NCI-H146 (cell line): ENCODE measurements at places on chromosomes 7 and 10.

DNA sequence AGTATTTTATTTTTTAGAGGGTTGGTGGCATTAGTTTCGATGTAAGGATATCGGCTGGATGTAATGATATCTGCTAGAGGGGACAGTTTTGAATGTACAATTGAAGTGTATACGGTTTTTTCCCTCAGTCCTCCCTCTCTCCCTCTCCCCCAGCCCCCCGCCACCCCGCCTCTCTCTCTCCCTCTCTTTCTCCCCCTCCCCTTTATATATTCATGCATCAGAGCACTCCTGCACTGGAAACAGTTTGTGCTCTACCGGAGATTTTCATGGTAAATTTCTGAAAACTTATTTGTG, 1.6 kb downstream of the GLCCI1 start:
- peak; percentile 48 for DNase-seq

- DNase-seq: no peak
These were observed 76.9 kb upstream of the MGMT start for GRCh38 chr10:129390147-129390546.

- no peak for DNase-seq
These were observed 282.9 kb downstream of the BICC1 start for GRCh38 chr10:58795560-58795959.

DNA sequence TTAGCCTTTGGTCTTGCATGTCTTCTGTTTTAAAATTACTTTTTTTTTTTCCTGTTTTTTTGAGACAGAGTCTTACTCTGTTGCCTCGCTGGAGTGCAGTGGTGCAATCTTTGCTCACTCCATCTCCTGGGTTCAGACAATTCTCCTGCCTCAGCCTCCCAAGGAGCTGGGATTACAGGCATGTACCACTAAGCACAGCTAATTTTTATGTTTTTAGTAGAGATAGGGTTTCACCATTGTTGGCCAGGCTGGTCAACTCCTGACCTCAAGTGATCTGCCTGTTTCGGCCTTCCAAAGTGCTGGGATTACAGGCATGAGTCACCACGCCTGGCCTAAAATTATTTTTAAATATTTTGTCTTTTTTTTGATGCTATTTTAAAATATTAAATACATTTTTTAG, 38.5 kb downstream of the MLLT10 start:
- DNase-seq: no peak

DNA sequence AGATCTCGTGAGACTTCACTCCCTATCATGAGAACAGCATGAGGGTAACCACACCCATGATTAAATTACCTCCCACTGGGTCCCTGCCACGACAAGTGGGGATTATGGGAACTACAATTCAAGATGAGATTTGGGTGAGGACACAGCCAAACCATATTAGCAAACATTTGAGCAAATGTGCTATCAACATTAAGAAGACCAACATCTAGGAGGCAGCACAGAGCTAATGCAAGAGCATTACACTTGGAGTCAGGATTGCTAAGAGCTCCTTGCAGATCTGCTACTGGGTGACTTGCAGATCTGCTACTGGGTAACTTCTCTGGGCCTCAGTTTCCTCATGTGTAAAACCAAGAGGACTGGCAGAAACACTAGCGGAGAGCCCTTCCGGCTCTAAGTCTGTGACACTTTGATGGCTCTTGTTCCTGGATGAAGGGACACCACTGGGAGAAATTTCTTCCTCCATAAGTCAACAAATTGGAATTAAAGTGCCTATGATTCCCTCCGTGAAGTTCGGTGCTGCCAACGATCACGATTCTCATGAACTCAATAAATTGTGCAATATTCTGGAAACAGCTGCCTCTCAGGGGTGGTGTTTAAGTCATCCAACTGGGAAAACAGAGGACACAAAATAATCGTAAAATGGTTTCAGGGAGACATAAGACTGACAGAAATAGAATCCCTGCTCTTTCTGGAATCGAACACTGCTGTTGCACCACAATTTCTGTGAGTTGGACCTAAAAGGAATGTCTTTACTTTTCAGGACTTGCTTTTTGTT, 115.8 kb upstream of the ITGB1 start:
- DNase-seq: no peak

- peak; percentile 1 for DNase-seq
These were observed 545.9 kb downstream of the KCNMA1 start for GRCh38 chr10:77091597-77092165.

DNA sequence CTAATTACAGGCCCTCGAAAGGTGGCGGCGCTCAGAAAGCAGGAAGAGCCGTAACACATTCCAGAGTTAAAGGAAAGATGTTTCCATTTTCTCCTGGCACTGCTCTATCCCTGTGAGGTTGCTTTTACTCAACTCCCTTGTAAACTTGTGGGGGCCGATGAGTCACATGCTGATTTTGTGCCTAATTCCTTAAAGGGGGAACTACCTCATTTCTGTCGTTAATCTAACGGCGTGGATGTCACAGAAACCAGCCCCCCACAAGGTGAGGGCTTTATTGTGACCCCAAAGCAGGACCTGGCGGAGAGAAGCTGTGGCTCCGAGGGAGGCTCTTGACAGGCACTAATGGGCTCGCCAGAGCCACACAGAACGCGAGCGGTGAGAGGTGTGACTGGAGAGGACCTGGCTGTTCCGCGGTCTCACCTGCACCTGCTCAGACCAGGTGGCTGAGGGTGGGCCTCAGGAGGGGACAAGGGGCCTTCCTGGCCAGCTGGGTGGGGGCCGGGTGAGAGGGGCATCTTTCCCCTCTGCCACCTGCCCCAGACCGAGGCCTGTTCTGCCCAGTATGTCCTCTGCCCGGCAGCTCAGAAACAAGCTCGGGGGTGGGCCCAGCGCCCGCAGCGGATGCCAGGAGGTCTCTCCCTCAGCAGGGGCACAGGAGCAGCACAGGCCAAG, 50.9 kb downstream of the CALML3 start:
- DNase-seq: peak; percentile 31

DNA sequence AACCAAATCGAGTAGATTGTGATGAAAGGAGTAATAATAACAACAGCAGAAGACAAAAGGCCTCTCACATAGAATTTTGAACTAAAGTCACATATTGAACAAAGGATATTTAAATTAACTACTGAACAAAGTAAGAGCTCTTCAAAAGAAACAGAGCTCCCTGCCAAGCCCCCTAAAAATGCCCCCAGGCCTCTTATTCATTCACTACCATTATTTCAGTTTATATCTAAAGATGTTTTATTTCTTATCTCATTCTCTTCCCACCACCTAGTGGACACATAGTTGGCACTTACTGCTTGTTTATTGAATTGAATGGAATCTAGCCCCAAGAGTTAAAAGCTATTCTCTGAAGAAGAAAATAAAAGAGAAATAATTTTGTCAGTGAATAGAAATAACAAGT, 37.4 kb downstream of the VCL start:
- DNase-seq: no peak

- no peak for DNase-seq
These were observed 3.9 kb downstream of the DDX21 start for GRCh38 chr10:68959695-68960527.

DNA sequence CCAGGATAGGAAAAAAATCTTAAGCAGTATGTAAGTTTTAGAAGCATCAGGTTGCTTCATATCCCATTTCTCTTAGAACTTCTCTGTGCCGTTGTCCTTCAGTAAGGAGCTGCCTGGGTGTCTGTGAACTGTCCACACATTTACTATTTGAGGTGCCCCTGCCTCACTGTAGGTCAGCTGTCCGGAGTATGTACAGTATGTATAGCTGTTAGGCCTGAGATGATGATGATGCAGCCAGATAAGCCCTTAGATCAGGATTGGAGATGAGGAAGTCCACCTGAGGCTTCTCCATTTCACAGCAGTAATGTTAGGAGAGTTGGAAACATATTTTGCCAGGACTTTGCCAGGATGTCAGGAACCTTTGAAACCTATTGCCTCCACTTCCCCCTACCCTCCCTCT, 7.7 kb downstream of the NDUFB2 start:
- no peak for DNase-seq

- DNase-seq: no peak
These were observed 5.8 kb downstream of the NUDCD3 start for GRCh38 chr7:44484482-44485313.

GRCh38 chr10:132533571-132534260, 3.9 kb upstream of the INPP5A start:
- no peak for DNase-seq

- DNase-seq: no peak
These were observed 48.2 kb downstream of the CLEC2L start for GRCh38 chr7:139571651-139572050.

- no peak for DNase-seq
These were observed 41.9 kb upstream of the ASL start for GRCh38 chr7:66033471-66034385.

GRCh38 chr10:119233123-119233820, 25.9 kb downstream of the GRK5 start:
- DNase-seq: no peak

DNA sequence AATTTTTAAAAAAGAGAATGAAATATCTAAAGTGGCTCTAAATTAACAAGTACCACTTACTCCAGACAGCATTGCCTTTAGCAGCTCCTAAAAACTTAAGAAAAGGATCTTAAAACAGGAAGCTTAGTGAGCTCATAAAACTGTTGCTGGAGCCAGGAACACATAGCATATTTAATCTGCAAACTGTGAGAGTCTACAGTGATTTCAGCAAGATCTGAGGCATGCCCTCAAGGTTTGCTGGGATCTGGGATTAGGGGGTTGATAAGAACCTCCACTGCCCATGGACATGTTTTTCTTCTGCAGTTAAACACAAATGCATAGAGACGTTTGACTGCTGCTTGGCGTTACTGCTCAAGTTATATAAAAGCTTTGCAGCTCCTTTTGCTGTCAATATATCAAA, 3.8 kb downstream of the GLI3 start:
- no peak for DNase-seq

GRCh38 chr7:28609608-28610007, 197.3 kb downstream of the CREB5 start:
- DNase-seq: no peak

DNA sequence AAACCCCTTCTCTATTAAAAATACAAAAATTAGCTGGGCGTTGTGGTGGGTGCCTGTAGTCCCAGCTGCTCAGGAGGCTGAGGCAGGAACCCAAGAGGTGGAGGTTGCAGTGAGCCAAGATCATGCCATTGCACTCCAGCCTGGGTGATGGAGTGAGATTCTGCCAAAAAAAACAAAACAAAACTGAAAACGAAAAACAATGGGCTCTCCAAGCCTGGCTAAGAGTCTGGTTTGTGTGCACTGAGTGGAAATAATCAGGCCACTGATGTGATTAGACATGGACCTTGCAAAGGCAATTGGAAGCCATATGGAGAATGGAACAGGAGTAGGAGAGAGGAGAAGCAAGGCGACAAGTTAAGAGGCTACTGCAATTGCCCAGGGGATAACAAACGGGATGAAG, 60.1 kb upstream of the GSDME start:
- DNase-seq: no peak

DNA sequence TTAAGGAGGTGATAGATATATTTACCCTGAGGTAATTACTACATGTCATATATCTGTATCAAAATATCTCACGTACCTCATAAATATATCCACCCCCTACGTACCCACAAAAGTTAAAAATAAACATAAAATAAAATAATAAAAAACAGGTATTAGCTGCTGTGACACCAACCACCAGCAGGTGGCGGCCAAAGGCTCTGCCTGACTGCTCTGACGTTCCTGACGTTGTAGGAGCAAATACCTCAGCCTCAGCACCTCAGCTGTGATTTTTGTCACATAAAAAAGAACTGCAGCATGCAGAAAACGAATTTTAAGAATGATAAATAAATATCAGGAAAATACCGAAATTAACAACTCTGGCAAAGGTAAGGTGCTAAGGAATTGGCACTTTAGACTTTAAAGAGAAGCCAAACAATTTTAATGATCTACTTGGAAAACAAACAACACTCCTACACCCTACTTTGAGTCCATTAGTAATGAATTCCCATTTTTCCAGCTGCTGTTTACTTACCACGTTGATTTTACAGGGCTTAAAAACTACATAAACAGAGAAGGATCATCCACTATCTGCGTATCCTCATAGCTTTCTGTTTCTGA, 125.4 kb upstream of the TARP start:
- DNase-seq: peak; percentile 20

GRCh38 chr7:127598318-127598717, 4.8 kb downstream of the FSCN3 start:
- DNase-seq: peak; percentile 5

DNA sequence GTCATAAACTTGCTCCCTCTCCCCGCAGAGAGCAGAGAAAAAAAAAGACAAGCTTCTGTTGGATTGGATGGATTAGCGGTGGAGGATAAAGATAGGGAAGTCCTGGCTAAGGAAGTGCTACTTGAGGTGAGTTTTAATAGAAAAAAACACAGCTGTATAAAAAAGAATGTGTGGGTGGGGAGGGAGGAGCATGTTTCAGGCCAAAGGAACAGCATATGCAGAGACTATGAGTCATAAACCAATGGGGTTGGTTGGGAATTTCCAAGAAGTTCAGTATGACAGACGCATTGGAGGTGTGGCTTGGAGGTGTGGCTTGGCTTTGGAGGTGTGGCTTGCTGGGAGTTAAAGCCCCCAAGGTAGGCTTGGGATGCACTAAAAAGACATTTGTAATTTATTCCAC, 103.0 kb upstream of the LSM8 start:
- DNase-seq: no peak

DNA sequence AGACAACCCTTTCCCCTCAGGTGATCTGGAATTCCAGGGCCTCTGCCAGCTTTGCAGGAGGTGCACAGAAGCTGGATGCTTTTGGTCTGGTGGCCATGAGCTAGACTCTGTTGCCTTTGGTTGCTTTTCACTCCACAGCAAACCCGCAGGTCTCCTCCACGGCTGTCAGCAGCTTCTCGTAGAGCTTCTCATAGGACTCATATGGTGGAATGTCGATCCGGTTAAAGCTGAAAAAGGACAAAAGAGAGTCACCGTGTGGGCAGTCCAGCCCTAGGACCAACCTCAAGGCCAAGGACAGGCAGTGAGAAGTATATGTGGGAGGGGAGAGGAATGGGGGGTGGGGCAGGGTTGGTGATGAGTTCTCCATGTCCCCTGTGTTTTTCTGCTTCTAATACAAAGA, 113.5 kb downstream of the SMURF1 start:
- DNase-seq: no peak

GRCh38 chr10:76113952-76114351, 682.5 kb downstream of the LRMDA start:
- DNase-seq: peak; percentile 38

GRCh38 chr7:76020031-76020714, 25.8 kb upstream of the TMEM120A start:
- peak; percentile 60 for DNase-seq

- DNase-seq: no peak
These were observed 362.8 kb downstream of the THSD7A start for GRCh38 chr7:11469028-11469745.

- peak; percentile 17 for DNase-seq
These were observed 118.7 kb upstream of the CDK6 start for GRCh38 chr7:92955081-92955480.

GRCh38 chr7:2802504-2803341, 41.4 kb downstream of the GNA12 start:
- no peak for DNase-seq

DNA sequence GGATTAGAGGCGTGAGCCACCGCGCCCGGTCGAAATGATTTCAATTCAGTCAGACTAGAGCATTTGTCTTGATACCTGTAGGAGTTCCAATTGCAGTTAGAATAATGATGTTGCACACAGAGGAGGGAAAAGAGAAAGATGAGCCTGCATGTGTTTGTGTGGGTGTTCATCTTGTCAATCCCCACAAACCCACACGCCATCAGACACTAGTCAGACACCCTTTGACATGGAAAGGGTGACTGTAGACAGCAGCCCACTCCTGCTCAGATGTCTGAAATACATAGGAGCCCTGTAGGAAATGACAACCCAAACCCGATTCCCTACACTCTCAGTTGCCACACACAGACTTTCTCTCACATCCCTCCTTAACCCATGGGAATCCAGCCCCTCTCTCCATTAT, 92.0 kb downstream of the ABLIM1 start:
- DNase-seq: no peak
